ENCODE measurements at places on chromosomes 12 and 14.

DNA sequence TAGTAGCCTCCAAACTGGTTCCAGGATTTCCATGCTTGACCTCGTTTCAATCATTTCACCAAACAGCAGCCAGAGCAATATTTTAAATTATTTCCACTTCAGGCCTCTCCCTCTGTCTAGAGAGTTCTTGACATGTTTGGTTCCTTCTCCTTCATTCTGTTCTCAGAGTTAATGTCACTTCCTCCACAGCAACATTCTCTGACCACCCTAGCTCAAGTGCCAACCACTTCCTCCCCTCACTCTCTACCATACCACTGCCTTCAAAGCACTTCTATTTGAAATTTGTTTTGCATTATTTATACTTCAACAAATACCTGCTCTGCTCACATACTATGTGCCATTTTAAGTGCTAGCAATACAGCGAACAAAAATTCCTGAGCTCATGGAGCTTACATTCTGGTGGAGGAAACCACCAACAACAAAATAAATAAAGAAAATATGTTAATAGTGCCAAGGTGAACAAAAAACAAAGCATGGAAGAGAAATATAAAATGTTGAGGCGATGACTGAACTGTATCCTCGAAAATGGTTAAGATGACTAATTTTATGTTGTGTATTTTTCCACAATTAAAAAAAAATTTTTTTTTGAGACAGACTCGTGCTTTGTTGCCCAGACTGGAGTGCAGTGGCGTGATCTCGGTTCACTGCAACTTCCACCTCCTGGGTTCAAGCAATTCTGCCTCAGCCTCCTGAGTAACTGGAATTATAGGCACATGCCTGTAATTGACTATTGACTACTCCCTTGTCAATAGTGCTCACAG is 17.3 kb downstream of the BAZ1A start:
- no peak for DNase-seq

- no peak for DNase-seq
These were observed 202.4 kb downstream of the NEDD1 start for GRCh38 chr12:97109441-97109840.

DNA sequence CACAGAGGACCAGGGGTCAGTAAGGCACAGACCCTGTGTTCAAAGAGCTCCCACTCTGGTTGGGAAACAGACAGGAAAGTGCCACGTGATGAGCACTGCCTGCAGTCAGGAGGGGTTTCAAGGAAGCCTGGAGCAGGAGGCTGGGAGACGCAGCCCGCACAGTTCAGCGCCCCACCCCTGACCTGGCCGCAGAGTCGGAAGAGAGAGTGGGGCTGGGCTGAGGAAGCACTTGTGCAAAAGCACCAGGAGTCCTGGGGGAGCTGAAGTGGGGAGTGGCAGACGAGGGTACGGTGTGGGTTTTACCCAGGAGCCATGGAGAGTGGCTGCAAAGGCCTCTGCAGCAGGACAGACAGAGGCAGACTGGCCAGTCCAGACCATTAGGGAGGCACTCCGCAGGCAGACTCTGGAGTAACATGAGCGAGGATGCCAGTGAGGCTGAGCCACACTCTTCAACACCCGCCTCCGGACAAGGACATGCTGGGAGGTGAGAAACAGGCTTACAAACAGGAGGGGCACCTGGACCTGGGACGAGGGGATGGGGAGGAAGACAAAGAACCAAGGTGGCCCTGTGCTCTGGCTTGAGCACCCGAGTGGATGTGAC is 85.7 kb upstream of the GPR68 start:
- DNase-seq = no peak

GRCh38 chr12:34396861-34397590 is 374.7 kb downstream of the ALG10 start:
- no peak for DNase-seq

- DNase-seq = no peak
These were observed 15.0 kb downstream of the RIN3 start for GRCh38 chr14:92528486-92529100.

GRCh38 chr12:77813558-77813957 is 17.1 kb upstream of the NAV3 start:
- DNase-seq = no peak

- no peak for DNase-seq
These were observed 451.9 kb upstream of the NOVA1 start for GRCh38 chr14:27049701-27050100.

All from AG10803 (cell line).